Stimulated activated CD8-positive, alpha-beta memory T cell treated with anti-CD3 and anti-CD28 coated beads, Interleukin-7, amount 100 ng/mL, for 4 hours (primary cell): ENCODE measurements at places on chromosomes 7 and 10.
A peak's percentile ranks its signal among the peaks of the same experiment; 100 is the strongest.

DNA sequence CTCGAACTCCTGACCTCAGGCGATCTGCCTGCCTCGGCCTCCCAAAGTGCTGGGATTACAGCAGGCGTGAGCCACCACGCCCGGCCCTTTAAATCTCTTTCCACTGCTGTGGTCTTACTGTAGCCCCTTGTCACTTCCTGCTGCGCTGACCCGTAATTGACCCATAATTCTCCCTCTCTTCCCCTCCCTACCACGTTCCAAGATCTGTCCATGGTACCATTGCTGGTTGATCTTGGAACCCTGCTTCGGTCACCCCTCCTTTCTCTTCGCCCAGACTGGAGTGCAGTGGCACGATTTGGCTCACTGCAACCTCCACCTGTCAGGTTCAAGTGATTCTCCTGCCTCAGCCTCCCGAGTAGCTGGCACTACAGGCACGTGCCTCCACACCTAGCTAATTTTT, 6.5 kb downstream of the POR start:
- no peak for DNase-seq

DNA sequence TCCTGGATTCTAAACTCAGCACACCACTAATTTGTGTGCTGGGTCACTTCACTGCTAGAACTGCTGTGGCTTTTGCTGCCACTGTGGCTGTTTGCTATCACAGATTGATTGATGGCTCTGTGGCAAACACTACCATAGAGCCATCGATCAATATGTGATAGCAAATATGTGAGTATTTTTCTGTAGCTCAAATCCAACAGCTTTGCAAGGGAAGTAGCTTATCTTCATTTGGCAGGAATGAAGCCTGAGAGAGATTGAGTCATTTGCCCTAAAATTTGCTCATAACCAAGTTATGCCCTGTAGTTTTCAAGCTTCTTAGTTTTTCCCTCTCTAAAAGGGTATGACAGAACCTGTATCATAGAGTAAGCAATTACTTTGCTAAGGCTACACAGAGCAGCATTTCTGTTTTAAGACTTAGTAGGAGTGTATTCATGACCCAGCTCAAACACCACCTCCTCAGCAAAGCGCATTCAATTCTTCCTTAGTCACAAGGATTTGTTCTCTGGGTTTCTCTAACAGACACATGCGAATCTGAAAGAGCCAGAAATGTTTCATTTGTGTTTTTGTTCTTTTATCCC, 43.1 kb downstream of the MINPP1 start:
- DNase-seq, result no peak

DNA sequence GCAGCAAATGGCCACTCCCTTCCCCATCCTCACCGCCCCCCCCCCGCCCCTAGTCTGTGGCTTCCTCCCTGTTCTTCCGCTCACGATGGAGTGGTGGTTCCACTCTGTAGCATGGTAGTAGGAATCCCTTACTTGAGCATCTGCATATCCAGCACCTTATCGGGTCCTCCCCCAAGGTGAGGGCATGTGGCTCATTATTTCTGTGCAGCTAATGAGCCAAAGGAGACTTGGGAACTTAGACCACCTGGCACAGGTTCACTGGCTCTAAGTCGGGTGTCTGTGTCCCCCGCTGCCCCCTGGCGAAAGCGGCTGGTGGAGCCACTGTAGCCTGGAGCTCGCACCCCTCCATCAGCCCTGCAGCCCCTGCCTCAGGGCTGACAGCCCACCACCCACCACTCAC, 22.8 kb upstream of the GPR26 start:
- DNase-seq, result no peak

- DNase-seq, result no peak
These were observed 31.0 kb downstream of the CYP3A5 start for GRCh38 chr7:99648843-99649242.

- no peak for DNase-seq
These were observed 84.4 kb upstream of the SHH start for GRCh38 chr7:155896531-155897263.

- no peak for DNase-seq
These were observed 174.2 kb downstream of the KIAA1217 start for GRCh38 chr10:24382979-24383663.

- no peak for DNase-seq
These were observed 26.4 kb downstream of the MACC1 start for GRCh38 chr7:20190560-20191390.

DNA sequence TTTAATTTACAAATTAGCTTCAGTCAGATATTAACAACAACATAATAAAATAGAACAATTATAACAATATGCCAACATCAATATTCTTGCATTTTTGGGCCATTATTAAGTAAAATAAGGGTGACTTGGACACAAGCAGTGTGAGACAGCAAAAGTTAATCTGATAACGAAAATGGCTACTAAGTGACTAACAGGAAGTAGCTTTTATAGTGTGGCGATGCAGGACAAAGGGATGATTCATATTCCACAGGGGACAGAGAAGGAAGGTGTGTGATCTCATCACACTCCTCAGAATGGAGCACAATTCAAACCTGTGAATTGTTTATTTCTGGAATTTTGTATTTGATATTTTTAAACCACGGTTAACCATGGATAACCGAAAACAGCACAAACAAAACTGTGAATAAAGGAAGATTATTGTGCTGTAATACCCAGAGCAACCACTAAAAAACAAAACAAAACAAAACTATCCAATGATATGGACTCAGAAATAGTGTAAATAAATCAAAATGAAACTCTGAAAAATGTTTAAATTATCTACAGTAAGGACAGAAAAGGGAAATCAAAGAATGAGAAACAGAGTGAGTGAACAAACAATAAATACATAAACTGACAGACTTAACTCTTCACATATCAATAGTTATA, 66.9 kb upstream of the TFEC start:
- no peak for DNase-seq

GRCh38 chr10:84340187-84340586, 11.8 kb downstream of the CCSER2 start:
- no peak for DNase-seq

DNA sequence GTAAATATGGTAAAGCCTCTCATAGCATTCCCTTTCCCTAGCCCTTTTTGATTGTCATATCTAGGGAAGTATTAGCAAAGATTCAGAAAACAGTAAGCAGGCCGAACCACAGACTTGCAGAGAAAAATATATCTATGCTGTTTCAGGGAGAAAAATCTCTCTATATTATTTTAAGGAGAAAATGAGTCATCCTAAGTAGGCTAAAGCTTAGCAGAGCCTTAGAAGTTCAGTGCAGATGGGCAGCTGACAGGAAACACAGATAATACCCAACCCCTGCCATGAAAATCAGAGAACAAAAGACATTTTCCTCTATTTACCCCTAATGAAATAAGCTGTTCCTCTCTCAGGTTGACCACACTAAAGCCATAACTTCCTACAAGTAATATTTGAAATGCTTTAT, 16.5 kb downstream of the C1QL3 start:
- no peak for DNase-seq

- no peak for DNase-seq
These were observed 35.6 kb upstream of the GRB10 start for GRCh38 chr7:50818324-50818723.

GRCh38 chr10:119283818-119284217, 76.4 kb downstream of the GRK5 start:
- no peak for DNase-seq

GRCh38 chr7:72753781-72754180, 74.2 kb downstream of the TYW1B start:
- no peak for DNase-seq

DNA sequence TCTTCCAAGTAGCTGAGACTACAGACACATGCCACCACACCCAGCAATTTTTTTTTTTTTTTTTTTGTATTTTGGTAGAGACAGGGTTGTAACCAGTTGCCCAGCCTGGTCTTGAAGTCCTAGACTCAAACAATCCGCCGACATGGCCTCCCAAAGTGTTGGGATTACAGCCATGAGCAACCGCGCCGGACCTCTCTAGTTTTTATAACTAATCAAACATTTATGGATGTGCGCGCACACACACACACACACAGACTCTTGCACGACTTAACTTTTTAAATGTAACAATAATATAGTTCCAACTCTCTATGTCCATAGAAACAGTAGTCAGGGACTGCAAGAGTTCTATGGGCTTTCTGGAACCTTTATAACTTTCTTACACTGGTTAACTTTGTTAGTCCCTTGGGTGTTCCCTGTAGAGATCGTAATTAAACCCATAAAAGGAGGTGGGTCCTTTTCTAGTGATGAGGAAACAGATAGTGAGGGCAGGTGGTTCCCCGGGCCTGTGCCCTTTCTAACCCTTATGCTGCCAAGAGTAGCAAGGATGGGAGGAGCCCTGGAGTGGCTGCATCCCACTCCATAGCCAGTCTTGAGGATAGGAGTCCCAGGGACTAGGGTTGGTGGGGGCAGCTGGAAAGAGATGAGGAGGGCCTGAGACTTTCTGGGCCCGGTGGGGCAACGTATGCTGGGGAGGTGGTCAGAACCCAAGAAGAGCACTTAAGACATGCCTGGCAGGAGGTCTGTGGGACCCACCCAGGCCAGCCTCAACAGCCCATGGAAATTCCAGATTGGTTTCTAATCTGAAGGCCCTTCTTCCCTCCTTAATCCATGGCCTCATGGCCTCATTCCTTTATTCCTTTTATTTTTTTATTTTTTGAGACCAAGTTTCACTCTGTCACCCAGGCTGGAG, 8.6 kb downstream of the MARVELD1 start:
- no peak for DNase-seq

DNA sequence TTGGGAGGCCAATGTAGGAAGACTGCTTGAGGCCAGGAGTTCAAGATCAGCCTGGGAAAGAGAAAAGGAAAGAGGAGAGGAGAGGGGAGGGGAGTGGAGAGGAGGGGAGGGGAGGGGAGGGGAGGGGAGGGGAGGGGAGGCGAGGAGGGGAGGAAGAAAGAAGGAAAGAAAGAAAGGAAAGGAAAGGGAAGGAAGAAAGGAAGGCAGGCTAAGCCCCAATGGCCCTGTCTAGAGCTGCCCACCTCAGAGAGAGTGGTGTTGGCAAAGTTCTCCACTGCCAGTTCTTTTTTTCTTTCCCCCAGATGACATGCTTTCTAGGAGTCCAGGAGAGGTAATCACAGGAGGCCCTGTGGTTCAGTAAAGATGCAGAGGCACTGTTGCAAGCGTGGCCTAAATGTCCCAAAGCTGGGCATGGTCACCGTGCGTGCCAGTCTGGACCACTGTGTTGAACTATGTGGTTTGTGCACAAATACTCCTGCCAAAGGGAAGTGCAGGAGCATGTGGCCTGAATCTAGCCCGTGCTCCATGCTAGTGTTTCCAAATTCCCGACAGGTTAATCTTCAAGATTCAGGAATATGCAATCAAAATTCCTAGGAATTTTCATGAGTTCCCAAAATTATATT, 39.7 kb downstream of the ODAD2 start:
- DNase-seq, result no peak

DNA sequence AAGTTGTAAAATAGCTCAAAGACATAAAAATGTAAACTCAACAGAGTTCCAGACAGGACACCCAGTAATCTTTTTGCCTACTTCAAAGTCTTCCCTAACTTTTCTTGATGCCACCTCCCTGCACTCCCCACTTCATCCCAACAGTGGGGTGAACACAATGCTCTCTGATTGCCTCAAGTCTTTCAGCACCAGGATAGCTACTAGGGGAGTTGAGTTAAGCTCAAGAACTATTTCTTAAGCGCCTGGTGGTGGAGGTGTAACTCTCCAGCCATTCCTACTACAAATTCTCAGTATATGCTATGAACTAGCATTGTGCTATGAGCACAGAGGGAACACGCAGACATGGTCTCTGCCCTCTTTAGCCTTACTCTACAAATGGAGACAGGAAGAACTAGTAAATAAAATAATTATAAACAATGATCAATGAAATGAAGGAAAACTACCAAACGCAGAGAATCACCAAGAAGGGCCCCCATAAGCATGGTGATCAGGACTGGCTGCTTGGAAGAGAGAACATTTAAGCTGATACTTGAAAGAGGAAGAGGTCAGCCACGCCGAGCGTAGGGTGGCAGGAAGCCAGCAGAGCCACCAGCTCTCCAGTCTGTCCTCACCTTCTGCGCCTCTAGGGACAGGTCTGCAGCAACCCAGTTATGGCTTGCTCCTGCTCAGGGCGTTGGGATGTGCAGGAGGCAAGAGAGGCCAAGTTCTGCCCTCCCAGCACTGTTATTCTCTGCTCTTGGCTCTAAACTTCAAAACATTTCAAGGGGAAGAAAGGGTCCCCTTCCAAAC, 16.7 kb upstream of the FRA10AC1 start:
- DNase-seq, result no peak

GRCh38 chr10:110009736-110010475, 2.1 kb downstream of the ADD3 start:
- DNase-seq, result peak; percentile 12

DNA sequence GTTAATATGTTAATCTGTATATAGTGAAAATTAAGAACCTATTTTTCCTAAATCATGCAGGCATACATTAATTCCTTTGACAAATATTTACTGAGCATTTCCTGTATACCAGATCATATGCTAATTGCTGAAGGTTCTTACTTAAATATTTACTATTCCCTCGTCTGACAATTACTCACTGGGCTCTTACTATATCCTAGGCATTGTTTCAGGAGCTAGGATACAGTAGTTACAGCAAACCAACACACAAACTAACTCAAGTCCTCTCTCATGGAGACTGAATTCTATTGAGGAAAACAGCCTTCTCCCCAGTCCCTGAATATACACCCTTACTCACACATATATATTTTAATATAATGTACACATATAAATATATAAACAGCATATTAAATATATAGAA, 786.0 kb downstream of the NRG3 start:
- no peak for DNase-seq

DNA sequence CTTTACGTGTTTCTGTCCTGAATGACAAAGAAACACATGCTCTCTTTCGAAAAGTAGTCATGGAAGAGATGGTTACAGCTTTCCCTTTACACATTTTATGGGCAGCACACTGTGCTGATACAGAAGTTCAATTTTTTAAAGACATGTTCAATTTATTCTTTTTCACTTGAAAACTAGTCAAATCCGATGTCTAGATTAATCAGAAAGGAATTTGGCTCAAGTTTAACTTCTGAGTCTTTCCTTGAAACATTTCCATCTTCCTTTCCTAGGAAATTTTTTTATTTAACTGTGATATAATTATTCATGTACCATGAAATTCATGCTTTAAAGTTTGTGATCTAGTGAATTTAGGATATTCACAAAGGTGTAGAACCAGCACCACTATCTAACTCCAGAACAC, 360.1 kb downstream of the TNS3 start:
- no peak for DNase-seq

DNA sequence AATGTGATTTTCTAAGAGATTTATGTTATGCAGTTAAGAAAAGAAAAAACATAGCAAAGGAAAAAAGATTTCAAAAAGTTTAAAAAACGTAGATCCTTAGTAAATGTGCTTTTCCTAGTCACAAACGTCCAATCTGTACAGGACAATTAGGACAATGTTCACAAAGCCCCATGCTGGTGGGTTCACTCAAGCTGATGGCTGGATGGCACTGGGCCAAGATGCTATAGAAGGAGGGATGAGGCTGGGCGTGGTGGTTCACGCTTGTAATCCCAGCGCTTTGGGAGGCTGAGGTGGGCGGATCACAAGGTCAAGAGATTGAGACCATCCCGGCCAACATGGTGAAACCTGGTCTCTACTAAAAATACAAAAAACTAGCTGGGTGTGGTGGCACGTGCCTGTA, 22.1 kb downstream of the SVIL start:
- DNase-seq, result no peak
